C1 segment of cervical spinal cord (tissue), 14 donors: ENCODE measurements at places on chromosomes 13 and 19.
A peak's percentile ranks its signal among the peaks of the same experiment; 100 is the strongest.

DNA sequence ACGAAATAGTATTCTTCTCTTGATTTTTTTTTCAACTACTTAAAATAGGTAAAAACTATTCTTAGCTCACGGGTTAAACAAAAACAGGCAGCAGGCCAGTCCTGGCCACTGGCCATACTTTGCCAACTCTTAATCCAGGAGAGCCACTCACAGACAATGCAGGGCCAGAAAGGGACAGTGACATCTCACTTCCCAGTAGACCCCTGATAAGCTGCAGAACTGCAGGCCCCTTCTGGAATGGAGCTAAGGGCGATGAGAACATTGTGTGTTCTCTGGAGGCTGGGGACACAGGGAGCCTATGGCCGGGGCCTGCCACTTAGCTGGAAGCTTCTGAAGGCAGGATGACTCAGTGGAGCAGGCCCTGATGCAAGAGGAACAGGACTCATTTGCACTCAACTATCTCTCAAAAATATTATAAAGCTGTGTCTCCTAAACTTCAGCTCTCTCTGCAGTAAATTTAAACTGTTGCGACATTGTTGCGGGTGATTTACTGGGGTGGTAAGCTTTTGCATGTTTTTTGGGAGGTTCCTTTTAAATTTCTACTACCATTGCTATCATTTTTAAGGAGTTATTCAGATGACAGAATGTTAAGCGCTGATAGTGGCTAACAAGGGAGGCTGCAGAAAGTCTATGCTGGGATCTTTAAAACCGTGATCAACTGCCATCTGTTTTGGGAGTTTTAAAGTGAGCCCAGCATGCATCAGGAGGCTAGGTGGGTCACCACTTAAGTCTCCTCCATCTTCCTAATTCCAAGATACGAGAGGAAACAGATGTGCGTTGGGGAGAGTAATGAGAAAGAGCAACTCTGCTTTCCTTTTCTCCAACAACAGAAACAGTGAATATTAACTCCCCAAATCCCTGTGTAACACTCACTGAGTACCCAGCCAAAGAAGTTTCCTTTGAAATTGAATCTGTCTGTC is 33.2 kb upstream of the KATNAL1 start:
- no peak for DNase-seq

GRCh38 chr13:34990399-34991214 is 48.5 kb downstream of the NBEA start:
- DNase-seq, result no peak

DNA sequence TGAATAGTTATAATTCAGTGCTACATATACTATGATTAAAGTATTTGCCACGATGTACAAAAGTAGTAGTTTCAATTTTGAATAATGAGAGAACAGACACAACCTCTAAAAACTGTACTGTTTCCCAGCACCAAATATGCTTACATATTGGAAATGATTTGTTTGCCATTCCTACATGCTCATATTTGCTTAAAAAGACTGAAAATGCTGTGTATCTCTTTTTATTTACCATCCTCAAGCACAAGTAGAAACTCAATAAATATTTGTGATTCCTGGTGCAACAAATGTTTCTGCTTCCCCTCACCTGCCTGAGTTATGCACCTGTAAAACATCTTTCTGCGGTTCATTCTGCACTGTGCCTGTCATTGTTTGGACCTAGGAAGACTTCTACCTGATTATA is 512.2 kb downstream of the DCT start:
- DNase-seq, result no peak

DNA sequence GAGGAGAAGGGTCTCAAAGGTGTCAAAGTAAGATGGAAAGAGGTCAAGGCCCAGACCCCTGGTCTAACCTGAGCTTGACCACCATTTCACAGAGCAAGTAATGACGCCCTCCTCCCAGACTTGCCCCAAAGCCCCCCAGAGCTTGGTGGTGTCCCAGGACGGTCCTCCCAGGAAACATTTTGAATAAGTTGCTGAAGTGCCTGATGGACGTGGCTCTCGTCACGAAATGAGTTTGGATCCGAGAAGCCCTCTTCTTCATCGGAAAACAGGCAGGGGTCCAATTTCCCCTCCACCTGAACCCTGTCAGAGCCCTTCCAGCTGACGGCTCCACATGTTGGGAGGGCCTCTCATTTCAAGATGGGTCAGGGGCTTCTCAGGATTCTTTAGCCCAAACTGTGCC is 54.5 kb upstream of the TPM4 start:
- no peak for DNase-seq

DNA sequence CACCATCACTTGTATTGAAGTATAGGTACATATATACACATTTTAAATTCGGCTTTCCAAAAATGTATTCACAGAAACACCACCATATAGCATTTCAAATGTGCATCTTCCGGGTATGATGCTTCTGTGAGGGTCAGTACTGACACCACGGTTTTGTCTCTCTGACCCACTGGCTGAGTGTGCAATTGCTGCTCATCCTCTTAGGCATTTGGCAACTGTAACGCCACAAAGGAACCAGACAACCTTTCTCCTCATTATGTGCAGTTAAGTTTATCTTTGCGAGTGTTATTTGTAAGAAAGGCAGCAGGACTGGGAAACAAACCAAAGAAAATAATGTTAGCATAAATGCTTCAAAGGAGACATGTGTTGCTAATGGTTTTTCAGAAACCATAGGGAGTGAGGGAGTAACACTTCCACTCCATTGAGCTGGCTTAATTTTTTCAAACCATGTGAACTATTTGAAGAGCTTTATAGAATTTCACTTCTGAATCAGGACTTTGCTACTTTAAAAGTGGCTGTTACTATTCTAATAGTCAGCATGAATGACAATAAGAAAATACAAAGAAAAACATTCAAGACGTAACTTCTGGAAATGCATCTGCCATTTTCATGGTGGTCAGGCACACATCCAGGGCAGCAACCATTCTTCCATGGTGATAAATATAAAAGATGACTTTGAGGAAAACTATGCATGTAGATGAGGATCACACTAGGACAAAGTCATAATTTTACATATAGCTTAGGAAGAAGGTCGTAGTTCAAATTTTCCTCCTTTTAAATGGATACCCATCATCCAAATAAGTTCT is 423.3 kb downstream of the MZT1 start:
- DNase-seq, result no peak

DNA sequence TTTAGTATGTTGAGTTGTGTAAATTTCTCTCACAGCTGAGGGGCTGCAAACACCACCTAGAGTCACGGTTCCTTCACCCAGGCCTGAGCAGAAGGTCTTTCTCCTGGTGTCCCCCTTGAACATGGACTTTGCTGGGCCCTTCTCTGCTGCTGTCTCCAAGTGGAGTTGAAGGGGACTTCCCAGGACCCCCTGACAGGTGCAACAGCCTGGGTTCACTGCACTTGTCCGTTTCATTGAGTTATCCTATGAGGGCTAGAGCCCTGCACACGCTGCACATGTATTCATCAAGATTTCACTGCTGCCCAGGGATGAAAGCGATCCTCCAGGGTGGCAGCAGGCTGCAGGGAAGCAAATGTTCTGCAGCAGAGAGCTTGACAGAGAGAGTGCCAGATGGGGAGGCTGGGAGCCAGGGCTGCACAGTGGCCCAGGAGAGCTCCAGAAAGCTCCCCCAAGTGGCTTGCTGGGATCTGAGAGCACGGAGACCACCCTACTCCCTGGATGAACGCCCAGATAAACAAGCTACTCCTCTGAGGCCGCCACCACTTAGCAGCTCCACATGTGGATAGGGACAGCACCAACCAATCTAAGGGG is 10.3 kb downstream of the TMEM272 start:
- DNase-seq, result no peak

DNA sequence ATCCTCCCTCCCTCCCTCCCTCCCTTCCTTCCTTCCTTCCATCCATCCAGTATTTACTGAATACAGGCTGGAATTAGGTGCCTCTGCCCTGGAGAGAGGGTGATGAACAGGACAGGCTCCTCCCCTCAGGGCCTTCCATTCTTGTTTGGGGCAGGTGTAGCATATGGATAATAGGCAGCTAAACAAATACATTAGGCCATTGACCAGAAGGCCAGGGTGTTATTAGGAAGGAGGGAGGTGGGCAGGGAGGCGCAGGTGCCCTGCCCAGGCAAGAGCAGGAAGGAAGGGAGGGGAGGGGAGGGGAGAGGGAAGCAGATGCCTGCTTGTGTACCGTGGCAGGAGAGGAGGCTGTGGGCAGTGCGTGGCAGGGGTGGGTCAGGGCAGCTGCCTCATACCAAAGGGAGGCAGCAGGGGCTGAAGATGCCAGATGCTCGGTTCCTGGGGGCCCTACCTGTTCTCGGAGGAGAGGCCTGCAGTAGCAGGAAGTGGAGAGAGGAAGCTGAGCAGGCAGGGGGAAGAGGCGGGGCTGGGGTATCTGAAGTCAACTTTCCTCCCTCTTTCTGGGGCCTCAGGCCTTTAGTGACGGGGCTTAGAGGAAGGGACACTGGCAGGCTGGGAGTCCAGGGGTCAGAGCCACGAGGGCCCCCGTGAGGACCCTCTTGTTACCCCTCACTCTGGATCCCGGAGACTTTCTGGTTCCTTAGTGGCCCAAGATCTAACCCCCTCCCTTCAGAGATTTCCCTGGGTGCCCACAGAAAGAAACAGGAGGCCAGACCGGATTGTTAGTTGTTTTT is at the start of gene RINL:
Gene RINL (minus strand): TSS at position 495 of the 794 bp plus-strand sequence. CDS start 1,533 bp downstream, outside the sequence.
- no peak for DNase-seq

DNA sequence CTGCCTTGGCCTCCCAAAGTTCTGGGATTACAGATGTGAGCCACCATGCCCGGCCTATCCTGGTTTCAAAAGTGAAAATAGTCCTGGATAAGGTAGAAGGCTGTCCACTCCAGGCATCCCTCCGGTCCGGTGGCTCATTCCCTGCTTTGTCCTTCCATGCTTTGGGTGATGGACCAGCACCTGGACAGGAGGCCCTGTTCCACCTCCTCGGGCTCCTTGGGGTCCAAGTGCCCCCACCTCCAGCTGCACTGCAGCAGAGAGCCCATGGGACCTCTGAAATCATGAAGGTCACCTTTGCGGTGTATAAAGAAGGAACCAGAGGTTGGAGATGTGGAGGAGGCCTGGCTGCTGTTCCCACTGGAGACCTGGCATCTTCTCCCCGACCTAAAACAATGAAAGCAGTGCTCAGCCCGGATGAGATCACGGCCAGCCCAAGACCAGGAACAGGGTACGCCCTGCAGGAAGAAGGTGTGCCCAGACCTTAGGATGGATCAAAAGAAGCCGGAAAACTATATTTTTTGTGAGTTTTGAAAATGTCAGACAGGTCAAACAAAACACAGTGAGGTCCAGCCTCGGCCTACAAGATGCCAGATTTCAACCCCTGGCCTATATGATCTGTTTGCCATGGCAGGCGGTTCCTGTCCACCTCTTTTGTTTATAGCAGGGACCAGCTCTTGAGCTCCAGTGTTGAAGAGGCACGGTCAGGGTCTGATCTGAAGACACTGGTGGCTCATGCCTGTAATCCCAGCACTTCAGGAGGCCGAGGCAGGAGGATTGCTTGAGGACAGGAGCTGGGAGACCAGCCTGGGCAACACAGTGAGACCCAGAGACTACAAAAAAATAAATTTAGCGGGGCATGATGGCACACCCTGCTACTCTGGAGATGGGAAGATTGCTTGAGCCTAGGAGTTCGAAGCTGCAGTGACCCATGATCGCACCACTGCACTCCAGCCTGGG is 5.8 kb downstream of the LSR start:
- no peak for DNase-seq

GRCh38 chr19:34282611-34283519 is 28.5 kb downstream of the GARRE1 start:
- DNase-seq, result no peak

GRCh38 chr13:24185591-24186232 is 25.2 kb downstream of the SPATA13 start:
- DNase-seq, result no peak

DNA sequence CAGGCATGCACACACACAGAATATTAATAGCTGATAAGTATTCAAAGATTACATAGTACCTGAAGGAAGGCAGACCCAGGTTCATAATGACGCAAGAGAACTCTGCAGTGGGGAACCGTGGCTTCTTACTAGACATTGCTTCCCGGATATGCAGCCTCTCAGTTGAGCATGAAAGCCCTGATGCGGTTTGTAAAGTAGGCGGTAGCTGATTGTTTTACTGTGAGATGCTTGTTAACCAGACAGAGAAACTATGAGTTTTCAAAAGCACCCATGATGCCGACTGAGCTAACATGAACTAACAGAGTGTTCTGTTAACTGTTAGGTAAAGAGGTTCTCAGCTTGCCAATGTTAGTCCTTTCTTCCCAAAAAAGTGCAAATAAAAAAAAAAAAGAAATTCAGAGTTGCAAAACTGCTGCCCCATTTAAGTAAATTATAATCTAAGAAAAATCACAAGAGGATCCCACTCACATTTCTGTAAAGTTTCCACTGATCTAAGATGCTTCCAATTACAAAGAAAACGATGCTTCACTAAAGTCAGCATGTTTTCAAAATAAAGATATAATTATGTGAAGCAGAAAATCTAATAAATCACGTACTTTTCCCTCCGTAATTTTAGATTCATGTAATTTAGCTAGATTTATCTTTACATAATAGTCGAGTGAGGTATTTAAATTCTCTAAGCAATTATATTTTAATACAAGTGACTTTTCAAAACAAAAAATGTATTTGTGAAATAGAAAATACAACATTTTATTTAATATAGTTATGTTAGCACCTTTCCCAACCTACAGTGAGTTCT is 2.2 kb downstream of the FLT1 start:
- DNase-seq, result no peak

- DNase-seq, result peak; percentile 2
Measured at GRCh38 chr19:22532388-22533300, 101.5 kb upstream of the ZNF492 start.

- no peak for DNase-seq
Measured at GRCh38 chr13:98974053-98974452, 3.8 kb downstream of the DOCK9 start.

DNA sequence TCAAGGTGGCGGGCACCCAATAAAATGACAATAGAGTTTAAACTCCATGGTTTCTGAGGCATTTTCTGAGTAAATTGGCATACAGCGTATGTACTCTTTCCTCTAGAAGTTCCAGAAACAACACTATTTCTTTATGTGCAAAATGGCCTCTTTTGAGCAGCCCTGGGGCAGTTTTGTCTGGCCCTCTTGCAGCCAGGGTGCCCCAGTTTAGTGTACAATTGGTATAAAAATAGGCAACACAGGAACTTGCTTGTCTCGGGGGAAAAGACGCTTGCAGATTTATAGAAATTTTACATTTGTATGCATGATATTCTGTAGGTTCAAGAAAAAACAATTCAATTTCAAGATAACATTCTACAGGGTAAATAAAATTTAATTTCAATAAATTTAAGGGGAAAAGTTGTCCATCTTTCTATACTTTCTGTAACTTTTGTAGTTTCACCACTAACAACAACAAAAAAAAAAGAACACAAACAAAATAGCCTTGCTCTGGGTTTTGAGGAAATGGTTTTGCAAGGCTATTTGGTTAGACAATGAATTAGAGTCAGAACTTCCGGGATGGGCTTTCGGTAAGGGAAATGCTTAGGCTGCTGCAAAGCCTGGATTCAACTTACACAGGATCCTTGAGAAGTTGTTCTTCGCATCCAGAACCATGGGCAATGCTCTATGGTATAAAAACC is 45.3 kb downstream of the LRCH1 start:
- no peak for DNase-seq

- no peak for DNase-seq
Measured at GRCh38 chr13:75803164-75803611, 167.1 kb downstream of the LMO7 start.
